Brain microvascular endothelial cell (primary cell): ENCODE measurements at places on chromosomes 13 and 19.

DNA sequence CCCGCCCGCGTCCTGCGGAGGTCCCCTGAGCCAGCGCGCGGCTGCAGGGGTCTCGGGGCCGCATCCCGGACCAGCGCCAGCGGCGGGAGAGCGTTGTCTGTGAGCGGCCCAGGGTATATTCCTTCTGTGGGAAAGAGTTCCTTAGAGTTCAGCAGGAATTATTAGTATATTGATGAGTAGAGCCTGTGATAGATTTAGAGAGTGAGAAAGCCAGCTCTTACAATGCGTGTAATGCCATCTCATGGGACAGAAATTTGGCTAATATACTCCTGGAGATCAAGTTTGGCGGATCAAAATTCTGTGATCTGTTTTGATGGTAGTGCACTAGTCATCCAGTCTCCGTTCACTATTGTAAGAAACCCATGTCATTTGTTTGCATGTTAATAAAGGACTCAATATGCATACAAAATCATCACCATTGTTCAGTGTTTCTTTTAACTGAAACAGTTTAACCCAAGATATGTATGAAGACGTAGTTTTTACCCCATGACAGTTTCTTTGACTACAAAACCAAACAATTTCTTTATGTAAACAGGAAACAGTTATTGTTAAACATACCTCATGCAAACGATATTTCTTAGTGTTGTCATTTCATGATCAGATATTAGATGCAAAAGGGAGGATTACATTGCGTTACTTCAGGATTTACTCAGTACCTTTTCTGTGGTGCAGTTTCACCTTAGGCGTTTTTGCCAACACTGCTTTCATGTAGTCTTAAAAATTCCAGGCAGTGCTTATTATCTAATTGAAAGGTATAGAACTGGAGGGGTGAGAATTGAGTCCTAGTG lies 9.9 kb downstream of the TNFRSF19 start:
- DNase-seq = no peak

DNA sequence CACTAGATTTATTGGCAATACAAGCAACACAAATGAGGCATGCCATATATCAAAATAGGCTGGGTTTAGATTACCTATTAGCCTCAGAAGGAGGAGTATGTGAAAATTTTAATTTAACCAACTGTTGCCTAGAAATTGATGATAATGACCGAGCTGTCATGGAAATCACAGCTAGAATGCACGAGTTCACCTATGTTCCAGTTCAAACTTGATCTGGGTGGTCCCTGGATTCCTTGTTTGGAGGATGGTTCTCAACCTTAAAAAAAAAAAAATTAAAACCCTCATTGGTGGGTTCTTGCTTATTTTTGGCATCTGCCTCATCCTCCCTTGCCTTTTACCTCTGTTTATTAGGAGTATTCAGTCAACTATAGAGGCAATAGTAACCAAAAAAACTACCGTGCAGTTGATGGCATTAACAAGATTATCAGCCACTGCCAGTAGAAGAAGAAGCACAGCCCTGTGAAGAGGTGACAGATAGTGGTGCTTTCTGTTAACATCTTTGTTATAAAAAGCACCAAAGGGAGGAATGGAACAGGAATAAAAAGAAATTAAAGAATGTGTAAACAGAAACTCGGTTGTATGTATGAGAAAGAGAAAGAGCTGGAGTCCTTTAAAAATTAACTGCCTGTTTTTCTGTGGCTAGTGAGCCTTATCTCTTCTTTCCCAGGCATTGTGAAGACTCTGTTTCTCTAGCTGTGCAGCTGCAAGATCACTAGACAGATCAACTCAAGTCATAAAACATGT lies 106.4 kb downstream of the ZNF429 start:
- DNase-seq = no peak

GRCh38 chr13:90968166-90968904 lies 379.2 kb upstream of the MIR17HG start:
- no peak for DNase-seq

- DNase-seq = no peak
Measured at GRCh38 chr13:67860315-67860714, 630.2 kb upstream of the PCDH9 start.

GRCh38 chr13:41411522-41411921 lies 45.8 kb upstream of the RGCC start:
- DNase-seq = peak; percentile 62

- DNase-seq = no peak
Measured at GRCh38 chr13:83327091-83327490, 555.2 kb downstream of the SLITRK1 start.

GRCh38 chr13:78238911-78239310 lies 320.3 kb upstream of the EDNRB start:
- DNase-seq = no peak

GRCh38 chr19:49301165-49301865 lies 23.7 kb downstream of the SLC6A16 start:
- DNase-seq = peak; percentile 72

DNA sequence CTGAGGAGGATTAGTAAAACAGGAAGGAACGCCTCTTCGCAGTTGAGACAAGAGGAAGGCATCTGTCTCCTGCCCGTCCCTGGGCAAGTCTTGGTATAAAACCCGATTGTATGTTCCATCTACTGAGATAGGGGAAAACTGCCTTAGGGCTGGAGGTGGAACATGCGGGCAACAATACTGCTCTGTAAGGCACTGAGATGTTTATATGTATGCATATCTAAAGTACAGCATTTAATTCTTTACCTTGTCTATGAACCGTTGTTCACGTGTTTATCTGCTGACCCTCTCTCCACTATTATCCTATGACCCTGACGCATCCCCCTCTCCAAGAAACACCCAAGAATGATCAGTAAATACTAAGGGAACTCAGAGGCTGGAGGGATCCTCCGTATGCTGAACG lies 722 bp upstream of the TIMM50 start:
- no peak for DNase-seq

DNA sequence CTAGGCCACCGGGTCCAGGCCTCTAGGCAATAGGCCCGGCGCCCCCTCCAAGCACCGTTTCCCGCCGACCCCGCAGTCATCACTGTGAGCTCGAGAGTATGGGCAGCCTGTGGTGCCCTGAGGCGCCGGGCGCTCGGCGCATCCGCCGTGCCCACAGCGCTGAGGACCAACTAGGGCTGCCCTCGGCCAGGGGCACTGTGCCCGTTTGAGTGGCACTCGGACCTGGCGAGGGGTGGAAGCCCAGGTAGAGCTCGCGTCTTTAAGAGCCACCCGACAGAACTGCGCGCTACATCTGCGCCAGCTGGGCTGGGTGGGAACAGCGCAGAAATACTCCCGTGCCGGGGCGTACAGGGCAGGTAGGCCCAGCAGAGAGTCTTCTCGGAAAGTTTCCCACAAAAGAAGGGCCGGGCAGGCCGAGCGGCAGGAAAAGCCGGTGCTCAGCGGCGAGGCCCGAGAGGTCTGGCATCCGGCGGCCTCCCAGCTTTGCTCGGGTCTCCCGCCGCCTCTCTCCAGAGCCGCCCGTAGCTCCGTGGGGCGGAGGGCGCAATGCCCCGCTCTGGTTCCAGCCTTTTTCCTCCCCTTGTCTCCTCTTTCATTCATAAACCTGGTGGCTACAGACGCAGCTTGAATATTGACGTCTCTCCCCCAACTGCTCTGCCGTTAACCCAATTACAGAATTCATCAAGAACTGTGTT lies 5.4 kb upstream of the SOX1 start:
- DNase-seq = no peak
